ENCODE measurements at places on chromosomes 13 and 19.
A peak's percentile ranks its signal among the peaks of the same experiment; 100 is the strongest.

DNA sequence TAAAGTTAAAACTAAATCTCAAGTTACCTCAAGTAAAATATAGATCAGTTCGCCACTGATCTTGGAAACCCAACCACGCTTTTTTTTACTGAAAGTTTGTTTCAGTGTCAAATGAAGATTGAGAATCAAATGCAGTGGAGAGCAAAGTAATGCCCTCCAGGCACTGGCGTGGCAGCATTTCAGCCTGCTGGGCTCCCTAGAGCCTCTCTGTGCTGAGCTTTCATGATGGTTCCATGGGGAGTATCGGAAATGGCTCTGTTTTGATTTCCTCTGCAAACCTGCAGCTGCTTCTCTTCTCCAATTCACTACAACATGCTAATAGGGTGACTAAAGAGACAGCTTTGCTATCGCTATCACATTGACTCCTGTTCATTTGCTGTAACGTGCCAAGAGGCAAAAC, 141.6 kb downstream of the FGF14 start:
- no peaks in the 10 kb centered on the region for H3K36me3 ChIP-seq
- H3K4me1 ChIP-seq = no peaks in the 10 kb centered on the region
- DNase-seq = no peak
- no peaks in the 10 kb centered on the region for H3K27me3 ChIP-seq
- H3K4me3 ChIP-seq = no peak overlapping the region
- H3K27ac ChIP-seq = no peak overlapping the region

DNA sequence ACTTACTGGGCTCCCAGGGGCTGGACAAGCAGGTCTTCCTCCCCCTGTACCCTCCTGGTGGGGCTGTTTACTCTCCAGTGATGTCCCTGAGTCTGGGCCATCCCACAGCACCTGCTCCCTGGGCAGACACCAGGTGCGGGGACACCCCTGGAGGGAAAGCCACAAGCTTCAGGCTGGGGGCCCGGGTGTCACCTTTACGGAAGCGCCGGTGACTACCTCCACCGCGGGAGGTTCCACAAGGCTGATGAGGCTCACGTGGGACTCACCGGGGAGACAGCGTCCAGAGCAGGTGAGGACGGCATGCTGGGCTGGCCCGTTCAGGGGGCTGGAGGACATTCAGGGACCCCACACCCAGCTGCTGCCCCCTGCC, 24.9 kb downstream of the NFILZ start:
- H3K4me3 ChIP-seq = no peak overlapping the region
- no peak overlapping the region for H3K27ac ChIP-seq
- H3K4me1 ChIP-seq = peaks cover 5% of the 10 kb centered on the region
- no peak for DNase-seq
- no peaks in the 10 kb centered on the region for H3K27me3 ChIP-seq

- no peaks in the 10 kb centered on the region for H3K4me1 ChIP-seq
- no peaks in the 10 kb centered on the region for H3K36me3 ChIP-seq
These were observed 71.2 kb upstream of the GTF3A start for GRCh38 chr13:27353166-27353583.

DNA sequence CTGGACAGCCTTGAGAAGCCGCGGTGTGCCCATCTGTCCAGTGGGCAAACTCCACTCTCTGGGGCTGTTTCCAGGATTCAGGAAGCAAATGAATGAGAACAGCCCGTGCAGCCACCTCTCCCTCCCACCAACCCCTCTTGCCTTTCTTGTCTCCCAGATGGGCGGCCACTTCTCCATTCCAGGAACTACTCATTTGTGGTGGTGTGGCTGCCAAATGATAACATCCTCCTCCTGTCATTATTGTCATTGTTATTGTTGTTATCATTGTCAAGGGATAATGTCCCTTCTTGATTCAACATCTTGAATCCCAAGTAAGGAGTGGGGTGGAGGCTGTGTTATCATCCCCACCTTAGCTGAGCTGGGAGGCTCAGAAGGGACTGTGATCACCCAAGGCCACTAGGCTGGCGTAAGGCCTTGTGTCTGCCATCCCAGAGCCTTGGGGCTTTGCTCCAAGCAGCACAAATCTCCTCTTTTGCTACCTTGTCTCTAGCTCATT, 1.6 kb downstream of the DNM2 start:
- no peak for DNase-seq
- H3K36me3 ChIP-seq = no peaks in the 10 kb centered on the region
- no peak overlapping the region for H3K4me3 ChIP-seq
- peaks cover 23% of the 10 kb centered on the region for H3K4me1 ChIP-seq
- peak overlapping the region; percentile 78 for H3K27ac ChIP-seq
- no peaks in the 10 kb centered on the region for H3K27me3 ChIP-seq

- H3K27ac ChIP-seq = no peak overlapping the region
- H3K4me3 ChIP-seq = no peak overlapping the region
- DNase-seq = no peak
- H3K4me1 ChIP-seq = peaks cover 9% of the 10 kb centered on the region
These were observed 12.4 kb downstream of the EFNB2 start for GRCh38 chr13:106522898-106523525.

DNA sequence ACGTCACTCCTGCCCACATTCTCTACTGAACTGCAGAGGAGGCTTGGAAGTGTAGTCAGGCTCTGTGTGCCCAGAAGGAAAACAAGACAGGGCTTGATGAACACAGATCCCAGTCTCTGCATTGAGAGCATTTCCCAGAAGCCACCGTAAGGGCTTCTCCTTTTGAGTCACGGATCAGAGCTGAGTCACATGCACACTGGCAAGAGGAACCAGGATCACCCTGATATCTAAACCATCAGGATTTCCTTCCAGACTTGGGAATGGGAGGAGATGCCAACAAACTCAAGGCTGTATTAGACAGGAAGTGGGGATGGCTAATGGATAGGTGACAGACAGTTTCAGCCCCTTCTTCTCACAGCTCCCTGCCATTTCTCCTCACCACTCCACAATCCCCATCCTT, 17.7 kb upstream of the FBXO17 start:
- DNase-seq = no peak
- H3K27me3 ChIP-seq = no peaks in the 10 kb centered on the region
- no peaks in the 10 kb centered on the region for H3K36me3 ChIP-seq
- H3K4me1 ChIP-seq = no peaks in the 10 kb centered on the region
- no peak overlapping the region for H3K4me3 ChIP-seq

DNA sequence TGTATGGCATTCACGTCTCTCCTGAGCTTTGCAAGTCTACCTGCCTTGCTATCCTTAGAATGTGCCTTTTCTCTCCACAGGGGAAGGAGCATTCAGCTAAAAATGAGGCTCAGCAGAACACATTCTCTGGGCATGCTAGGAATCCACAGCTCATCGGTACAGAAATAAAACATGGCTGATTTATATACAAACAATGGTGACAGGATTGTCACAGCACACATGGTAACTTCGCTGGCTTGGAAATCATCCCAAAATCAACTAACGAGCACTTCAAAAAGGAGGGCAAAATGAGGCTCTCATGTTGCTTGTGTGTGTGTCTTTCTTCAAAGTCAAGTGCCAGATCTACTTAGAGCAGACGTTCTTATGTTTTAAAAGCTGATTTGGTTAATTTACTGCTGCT, 373.0 kb downstream of the FGF14 start:
- H3K36me3 ChIP-seq = no peaks in the 10 kb centered on the region
- H3K4me3 ChIP-seq = no peak overlapping the region
- no peaks in the 10 kb centered on the region for H3K4me1 ChIP-seq
- H3K27ac ChIP-seq = no peak overlapping the region
- DNase-seq = no peak

DNA sequence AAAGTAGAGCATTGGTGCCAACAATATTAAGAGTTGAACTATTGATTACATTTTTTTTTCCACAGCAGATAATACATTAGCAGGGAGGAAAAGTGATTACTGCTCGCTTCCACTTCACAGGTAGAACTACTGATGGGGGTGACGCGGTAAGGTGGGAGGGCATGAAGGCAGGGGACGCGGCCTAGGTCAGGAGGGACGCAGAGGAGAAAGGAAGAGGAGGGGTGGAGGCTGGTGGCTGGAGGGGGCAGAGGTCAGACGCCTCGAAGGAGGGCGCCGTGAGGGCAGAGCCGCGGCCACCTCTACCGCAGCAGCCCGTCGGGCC, 287 bp upstream of the B3GLCT start:
- H3K4me1 ChIP-seq = peaks cover 24% of the 10 kb centered on the region
- no peaks in the 10 kb centered on the region for H3K36me3 ChIP-seq
- no peak overlapping the region for H3K4me3 ChIP-seq
- DNase-seq = no peak

GRCh38 chr19:3535235-3535535, 3.8 kb upstream of the TEKTIP1 start:
- DNase-seq = no peak
- H3K27ac ChIP-seq = no peak overlapping the region
- H3K27me3 ChIP-seq = no peaks in the 10 kb centered on the region
- peaks cover 59% of the 10 kb centered on the region for H3K36me3 ChIP-seq
- H3K4me3 ChIP-seq = no peak overlapping the region

- H3K4me3 ChIP-seq = no peak within 1 kb of the TSS
- H3K4me1 ChIP-seq = no peaks in the 10 kb centered on the region
- H3K27me3 ChIP-seq = no peaks in the 10 kb centered on the region
- H3K27ac ChIP-seq = no peak within 1 kb of the TSS
- no peaks in the 10 kb centered on the region for H3K36me3 ChIP-seq
These were observed at the start of gene CEACAM8 for GRCh38 chr19:42594617-42595489. CEACAM8 (minus strand) TSS chr19:42594924; CDS start chr19:42594828, 96 bp downstream.

GRCh38 chr13:107216046-107216755, 648.3 kb upstream of the ARGLU1 start:
- no peaks in the 10 kb centered on the region for H3K4me1 ChIP-seq
- DNase-seq = no peak
- H3K27ac ChIP-seq = no peak overlapping the region
- H3K4me3 ChIP-seq = no peak overlapping the region

- DNase-seq = no peak
- no peak overlapping the region for H3K27ac ChIP-seq
- H3K4me3 ChIP-seq = no peak overlapping the region
These were observed 306.4 kb downstream of the KLF5 start for GRCh38 chr13:73365252-73365651.

- DNase-seq = no peak
- peaks cover 5% of the 10 kb centered on the region for H3K4me1 ChIP-seq
- no peak overlapping the region for H3K4me3 ChIP-seq
- no peaks in the 10 kb centered on the region for H3K36me3 ChIP-seq
- H3K27me3 ChIP-seq = no peaks in the 10 kb centered on the region
These were observed 53.6 kb upstream of the UBL3 start for GRCh38 chr13:29903996-29904395.

DNA sequence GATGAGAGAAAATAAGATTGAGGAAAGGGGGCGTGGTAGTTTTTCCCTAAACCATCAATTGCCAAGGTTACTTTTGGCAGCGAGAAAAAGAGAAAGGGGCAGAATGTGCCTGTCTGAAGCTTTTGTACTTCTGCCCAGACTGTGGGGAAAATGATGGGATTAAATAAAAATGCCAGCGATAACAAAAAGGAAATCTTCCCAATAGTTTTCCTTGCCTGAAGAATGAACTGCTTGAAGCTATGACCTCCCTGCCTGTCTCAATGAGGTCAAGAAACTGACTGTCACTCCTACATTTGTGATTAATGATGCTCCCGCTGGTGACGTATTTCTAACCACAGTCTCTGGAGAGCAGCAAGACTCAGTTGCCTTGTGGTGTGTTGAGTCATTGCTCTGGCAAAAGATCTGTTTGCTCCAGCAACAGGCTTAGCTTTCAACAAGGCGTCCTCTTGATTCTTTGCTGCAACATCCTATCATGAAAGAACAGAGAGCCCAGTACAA, 1051.5 kb downstream of the DIAPH3 start:
- no peak overlapping the region for H3K4me3 ChIP-seq
- H3K27ac ChIP-seq = no peak overlapping the region
- H3K4me1 ChIP-seq = no peaks in the 10 kb centered on the region
- no peaks in the 10 kb centered on the region for H3K27me3 ChIP-seq
- no peaks in the 10 kb centered on the region for H3K36me3 ChIP-seq

DNA sequence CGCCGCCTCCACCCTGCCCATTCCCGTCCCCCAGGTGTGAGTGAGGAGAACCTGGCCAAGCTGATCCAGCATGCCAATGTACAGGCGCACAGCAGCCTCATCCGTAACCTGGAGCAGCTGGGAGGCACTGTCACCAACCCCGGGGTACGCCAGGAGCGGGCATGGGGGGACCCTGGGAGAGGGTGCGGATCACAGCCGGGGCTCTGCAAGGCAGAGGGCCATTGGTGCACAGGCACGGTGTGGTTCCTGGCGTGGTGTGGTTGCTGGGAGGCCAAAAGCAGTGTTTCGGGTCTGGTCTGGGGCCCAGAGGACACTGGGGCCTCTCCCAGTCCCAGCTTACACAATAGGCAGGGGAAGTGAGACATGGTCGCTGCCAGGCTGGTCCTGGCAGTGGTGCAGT, 8.3 kb downstream of the STXBP2 start:
- H3K4me3 ChIP-seq = no peak overlapping the region
- no peaks in the 10 kb centered on the region for H3K4me1 ChIP-seq
- no peak overlapping the region for H3K27ac ChIP-seq
- no peaks in the 10 kb centered on the region for H3K27me3 ChIP-seq
- H3K36me3 ChIP-seq = no peaks in the 10 kb centered on the region

GRCh38 chr19:15563325-15563794, 51.7 kb upstream of the CYP4F8 start:
- no peak overlapping the region for H3K27ac ChIP-seq
- H3K27me3 ChIP-seq = no peaks in the 10 kb centered on the region
- H3K36me3 ChIP-seq = no peaks in the 10 kb centered on the region
- no peak overlapping the region for H3K4me3 ChIP-seq
- no peaks in the 10 kb centered on the region for H3K4me1 ChIP-seq
- DNase-seq = peak; percentile 48

DNA sequence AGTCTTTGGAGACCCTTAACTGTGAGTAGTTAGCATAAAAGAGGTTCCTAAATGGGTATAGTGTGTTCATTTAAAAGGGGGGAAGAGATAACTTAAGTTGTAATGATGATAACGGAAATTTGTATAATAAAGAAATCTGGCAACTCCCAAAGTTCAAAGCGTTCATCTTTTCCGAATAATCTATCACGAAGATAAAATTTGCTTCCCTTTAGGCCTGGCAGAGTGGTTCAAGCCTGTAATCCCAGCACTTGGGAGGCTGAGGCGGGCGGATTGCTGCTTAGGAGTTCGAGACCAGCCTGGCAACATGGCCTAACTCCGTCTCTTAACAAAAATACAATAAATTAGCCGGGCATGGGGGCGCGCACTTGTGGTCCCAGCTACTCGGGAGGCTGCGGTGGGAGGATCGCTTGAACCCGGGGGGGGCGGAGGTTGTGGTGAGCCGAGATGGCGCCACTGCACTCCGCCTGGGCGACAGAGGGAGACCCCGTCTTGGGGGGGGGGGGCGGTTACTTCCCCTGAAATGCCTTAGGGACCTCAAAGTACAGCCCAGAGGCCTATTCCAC, 934 bp downstream of the N4BP2L2 start:
- H3K4me1 ChIP-seq = peaks cover 32% of the 10 kb centered on the region
- H3K27me3 ChIP-seq = no peaks in the 10 kb centered on the region
- peak overlapping the region; percentile 71 for H3K27ac ChIP-seq
- H3K36me3 ChIP-seq = peaks cover 3% of the 10 kb centered on the region
- peak; percentile 21 for DNase-seq

- H3K4me1 ChIP-seq = no peaks in the 10 kb centered on the region
- no peaks in the 10 kb centered on the region for H3K27me3 ChIP-seq
- H3K36me3 ChIP-seq = no peaks in the 10 kb centered on the region
- no peak overlapping the region for H3K4me3 ChIP-seq
- no peak overlapping the region for H3K27ac ChIP-seq
These were observed 573.7 kb downstream of the IRS2 start for GRCh38 chr13:109212650-109213049.

GRCh38 chr13:71474936-71475335, 392.1 kb downstream of the DACH1 start:
- no peaks in the 10 kb centered on the region for H3K36me3 ChIP-seq
- DNase-seq = no peak
- H3K27ac ChIP-seq = no peak overlapping the region
- no peaks in the 10 kb centered on the region for H3K27me3 ChIP-seq

- H3K27ac ChIP-seq = peak overlapping the region; percentile 79
- peaks cover 7% of the 10 kb centered on the region for H3K4me1 ChIP-seq
- DNase-seq = peak; percentile 72
These were observed 36.0 kb upstream of the NEK3 start for GRCh38 chr13:52195401-52195837.
